ENCODE measurements at places on chromosomes 2 and 18. TPM values are rescaled to one million over a fixed set of nuclear protein-coding genes. Genes with fewer than 3 reads are reported as not detected.

ABCG8 gene
- polyA plus RNA-seq: 0.11 TPM

VWA3B gene
- not detected for polyA plus RNA-seq

NCKAP5 gene
- polyA plus RNA-seq: 0.95 TPM

MC2R gene
- polyA plus RNA-seq: 48.4 TPM

CPLX4 gene
- polyA plus RNA-seq: not detected

WDR12 gene
- 33.5 TPM for polyA plus RNA-seq

RASGRP3 gene
- polyA plus RNA-seq: 4.8 TPM

KANSL1L gene
- 10.7 TPM for polyA plus RNA-seq

PARD6G gene
- 0.95 TPM for polyA plus RNA-seq

GRCh38 chr2:84856787-84857186 lies 24.1 kb downstream of the TRABD2A start:
- no peak for DNase-seq

GRCh38 chr18:69929041-69929774 lies 18.5 kb downstream of the CD226 start:
- no peak for DNase-seq

- no peak for DNase-seq
These were observed 125.4 kb downstream of the CLIP4 start for GRCh38 chr2:29240601-29241000.

DNA sequence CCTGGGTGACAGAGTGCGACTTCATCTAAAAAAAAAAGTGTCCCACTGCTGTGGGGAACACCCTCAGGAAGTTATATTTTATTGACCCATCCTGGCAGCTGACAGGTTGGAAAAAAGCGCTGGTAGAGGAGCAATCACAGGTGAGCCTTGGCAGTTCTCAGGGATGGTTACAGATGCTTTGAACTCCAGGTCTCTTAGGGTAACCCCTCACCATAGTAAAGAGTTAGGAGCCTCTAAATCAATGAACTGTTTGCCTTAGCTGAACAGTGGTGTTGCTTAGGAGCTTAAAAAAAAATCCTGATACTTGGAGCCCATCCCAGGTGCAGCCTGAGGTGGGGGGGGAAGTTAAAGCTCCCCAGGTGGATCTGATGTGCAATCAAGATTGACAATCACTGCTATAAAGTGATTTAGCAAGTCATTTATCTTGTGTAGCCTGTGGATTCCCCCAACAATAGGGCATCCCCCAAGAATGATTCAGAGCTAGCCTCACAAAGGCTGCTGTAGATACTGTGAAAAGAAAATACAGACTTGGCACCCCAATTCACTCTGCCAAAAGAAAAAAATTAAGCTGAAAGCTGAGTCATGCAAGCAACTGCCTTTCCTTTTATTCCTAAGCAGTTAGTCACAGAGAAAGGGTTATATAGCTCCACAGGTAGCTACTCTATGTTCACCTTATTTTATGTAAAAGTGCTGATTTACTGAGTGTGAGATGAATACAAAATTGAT lies 14.8 kb downstream of the SLC16A14 start:
- peak; percentile 29 for DNase-seq

- DNase-seq: no peak
These were observed 123.2 kb upstream of the FZD5 start for GRCh38 chr2:207892716-207893402.

DNA sequence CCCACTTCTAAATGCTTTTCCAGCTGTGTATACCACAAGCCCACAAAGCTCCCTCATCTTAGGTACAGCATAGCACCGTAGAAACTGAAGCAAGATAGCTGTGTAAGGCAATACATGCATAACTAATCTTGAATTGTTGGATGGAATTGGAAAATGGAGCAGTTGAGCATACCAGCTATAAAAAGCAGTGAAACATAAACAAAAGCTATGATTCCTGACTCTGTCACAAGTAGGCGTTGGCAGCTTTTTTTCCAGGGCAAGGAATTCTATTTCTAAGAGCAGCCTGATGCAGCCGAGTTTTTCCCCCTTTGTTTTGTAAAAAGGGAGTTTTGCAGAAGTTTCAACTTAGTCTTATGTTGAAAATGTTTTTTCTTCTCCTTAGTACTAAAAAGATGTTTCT lies 32.4 kb downstream of the MOGAT1 start:
- DNase-seq: no peak

GRCh38 chr2:224927011-224927410 lies 115.3 kb downstream of the DOCK10 start:
- DNase-seq: no peak

DNA sequence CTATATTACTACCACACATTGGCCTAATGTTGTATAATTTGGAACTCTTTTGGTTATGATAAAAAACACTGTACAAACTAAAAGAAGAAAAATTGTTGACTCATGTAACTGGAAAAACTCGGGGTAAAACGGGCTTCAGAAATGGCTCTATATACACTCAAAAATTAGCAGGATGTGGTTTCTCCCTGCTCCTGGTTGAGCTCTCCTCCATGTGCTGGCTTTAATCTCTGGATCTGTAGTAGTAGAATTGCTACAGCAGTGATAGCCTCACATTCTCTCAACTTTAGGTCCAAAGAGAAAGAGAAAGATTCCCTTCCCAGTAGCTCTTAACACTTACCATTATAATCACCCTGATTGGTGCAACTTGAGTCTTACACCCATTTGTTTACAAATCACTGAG lies 274.9 kb upstream of the GALNT5 start:
- no peak for DNase-seq

DNA sequence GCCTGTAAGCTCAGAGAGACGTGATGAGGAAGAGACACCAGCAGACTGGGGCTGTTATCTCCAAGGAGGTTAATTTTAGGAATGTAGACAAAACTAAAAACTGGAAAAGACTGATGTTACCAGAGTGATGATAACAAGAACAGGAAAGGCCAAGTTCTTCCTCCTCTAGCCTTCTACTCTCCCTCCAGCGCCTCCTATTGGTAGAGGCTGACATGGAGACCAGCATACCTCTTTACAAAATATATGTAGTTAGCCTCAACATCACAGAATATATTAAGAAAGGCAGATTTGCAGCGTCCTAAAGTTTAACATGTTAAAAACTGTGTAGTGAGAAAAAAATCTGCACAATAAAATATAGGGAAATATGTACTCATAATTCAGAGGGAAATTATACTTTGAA lies 66.0 kb downstream of the TCF4 start:
- DNase-seq: peak; percentile 9

DNA sequence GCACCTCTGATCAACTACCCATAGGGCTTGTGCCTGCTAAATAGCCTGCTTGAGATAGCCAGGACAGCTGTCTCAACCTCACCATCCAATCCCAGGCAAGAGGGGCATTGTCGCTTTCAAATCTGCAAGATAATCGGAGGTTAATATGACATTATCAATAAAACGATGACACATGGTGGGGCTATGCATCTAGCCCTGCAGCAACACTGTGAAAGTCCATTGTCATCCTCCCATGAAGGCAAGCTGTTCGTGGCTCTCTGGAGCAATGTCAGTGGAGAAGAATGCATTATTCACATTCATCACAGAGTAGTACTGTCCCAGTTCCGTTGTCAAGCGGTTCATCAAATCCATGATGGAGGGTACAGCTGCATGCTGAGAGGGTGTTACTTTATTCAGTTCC lies 18.9 kb upstream of the KLHL23 start:
- no peak for DNase-seq

DNA sequence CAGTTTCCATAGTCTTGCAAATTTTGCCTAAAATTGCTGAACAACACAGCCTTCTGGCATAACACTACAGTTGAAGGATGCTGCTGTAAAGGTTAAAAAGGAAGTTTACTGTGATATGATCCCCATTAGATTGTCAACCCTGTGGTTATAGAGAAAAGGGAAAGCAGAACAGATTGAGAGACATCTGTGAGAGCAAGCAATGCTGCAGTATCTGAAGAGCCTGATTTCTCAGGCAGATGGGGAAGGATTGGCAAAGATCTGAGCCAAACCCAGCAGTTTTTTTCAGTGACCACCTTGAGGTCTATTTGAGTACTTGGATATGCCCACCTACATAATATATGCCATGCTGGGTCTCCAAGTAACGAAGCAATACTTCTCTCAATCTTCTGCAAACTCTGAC lies 8.5 kb upstream of the ST8SIA3 start:
- no peak for DNase-seq

DNA sequence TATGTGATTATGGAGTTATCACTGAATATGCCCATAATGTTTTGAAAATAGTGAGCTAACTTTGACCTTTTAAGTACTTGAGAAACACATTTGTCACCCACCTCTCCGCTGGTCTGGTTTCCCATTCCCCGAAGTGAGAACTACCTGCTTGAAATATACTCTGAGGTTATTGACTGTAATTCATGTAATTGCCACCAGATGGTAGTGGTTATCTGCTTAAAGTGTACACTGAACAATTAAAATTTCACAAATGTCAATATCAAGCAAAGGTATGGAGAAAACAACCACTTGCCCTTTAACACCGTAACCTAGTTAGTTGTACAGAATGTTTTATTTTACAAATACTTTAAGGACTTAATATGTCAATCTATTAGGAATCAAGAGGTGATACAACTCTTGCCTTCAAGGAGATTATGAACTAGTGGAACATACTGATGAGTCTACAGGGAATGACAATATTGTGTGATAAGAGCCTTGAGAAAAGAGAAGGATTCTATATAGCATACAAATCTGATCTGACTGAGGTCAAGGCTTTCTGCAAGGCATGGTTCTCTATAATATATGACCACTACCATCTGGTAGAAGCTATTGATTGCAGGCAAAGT lies 316.8 kb upstream of the KCNH7 start:
- DNase-seq: no peak
